ENCODE measurements at places on chromosomes 5 and 9.

DNA sequence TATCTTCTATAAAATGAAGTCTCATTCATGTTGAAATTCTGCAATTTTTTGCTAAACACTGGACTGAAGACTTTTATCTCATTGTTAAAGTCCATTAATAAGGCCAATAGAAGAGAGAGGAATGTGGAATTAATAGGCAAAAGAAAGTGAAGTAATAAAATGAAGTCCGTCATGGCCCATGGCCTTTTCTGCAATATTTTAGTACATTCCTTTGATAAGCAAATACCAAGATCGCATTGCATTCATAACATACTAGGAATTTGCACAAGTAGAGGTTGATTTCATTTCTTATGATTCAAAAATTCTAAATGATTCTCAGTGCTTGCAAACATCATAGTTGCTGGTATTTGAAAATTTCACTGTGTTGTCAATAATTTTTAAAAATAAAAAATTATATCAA is 664.0 kb downstream of the NR2F1-AS1 start:
- no peak for DNase-seq

GRCh38 chr5:124932791-124933600 is 186.6 kb upstream of the ZNF608 start:
- no peak for DNase-seq

DNA sequence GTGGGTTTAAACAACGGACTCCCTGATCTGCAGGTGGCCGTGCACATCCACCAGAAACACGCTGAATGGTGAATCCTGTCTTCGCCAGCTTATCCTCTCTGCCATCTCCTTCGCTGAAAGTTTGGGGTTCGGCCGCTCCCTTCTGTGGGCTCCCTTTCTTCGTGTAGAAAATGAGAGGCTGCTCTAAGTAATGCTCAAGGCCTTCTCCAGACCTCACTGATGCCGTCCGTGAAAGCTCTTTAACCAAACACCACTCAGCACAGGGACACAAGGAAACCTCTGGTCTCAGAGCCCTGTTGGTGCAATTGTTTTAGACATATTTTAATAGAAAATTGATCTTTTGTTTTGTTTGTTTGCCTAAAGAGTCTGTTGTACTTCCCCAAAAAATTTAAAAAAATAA is 596.5 kb downstream of the IRX1 start:
- no peak for DNase-seq

GRCh38 chr5:160969645-160970044 is 117.6 kb upstream of the ATP10B start:
- no peak for DNase-seq

DNA sequence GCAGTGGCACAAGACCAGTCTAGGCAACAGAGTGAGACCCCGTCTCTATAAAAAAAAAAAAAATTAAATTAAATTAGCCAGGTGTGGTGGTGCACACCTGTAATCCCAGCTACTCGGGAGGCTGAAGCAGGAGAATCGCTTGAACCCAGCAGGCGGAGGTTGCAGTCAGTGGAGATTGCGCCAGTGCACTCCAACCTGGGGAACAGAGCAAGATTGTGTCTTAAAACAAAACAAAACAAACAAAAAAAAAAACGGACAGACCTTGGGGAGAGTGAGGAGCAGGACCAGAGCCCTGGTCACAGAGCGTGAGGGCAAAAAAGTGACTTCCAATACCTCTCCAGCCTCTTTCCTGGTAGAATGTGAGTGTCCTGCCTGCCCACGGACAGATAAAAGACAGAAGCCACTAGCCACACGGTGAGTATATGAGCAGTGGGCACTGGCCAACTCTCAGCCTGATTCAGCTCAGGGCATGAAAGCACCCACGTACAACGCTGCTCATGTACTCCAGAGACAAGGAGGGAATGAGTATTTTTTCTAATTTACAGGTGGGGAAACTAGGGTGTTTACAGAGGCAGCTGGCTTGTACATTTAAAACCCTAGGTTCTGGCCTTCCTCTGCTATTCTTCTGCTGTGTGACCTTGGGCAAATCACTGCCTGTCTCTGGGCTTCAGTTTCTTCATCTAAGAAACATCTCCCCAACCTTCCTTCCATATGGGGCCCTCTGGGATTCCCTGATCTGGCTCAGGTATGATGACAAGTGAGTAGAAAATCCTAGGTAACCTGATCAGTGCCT is 1.8 kb downstream of the OLFML2A start:
- no peak for DNase-seq

DNA sequence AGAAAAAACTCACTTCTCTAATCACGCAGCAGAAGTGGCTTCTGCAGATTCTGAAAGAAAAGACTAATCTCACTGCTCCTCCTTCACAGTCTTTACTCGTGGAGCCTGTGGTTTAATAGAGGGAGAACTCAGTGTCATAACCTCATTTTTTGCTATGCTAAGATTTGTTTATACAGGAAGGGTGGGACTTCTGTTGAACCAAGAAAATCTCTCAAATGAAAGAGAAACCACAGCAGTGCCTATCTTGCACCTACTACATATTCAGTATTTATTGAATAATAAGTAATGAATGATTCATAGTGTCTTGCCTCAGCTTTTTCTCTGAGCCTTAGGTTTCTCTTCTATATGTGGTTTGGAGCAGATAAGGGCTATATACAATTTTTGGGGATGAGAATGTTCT is 136.1 kb upstream of the DMAC1 start:
- DNase-seq = no peak

- no peak for DNase-seq
These were observed 92.2 kb upstream of the ADAMTS19 start for GRCh38 chr5:129367883-129368282.

DNA sequence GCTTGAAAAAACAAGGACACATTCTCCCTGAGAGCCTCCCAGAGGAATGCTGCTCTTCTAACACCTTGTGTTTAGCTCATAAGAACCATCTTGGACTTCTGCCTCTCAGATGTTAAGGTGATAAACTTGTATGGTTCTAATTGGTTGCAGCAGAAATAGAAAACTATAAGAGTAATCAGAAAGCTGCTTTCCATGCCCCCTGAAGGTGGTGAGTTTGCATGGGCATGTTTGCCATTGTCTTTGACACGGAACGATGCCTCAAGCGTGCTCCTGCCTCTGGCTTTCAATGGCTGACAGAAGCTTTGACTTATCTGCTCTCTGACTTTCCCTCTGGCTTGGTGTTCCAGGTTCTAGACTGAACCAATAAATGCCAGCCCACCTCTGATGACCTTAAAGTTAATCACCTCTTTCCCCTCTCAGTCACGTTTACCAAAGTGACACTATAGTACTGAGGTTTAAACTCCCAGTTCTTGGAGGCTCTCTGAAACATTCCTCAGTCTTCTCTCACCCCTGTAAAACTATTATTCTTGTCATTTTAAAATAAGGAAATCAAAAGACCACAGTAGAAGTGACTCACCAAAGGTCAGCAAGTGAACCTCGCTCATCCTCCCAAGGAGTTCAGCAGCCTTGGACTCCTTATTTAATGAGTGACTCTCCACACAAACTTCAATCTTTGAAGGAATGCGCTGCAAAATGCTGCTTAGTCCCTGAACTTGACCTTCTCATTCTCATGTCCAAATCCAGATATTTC is 103.6 kb downstream of the PIK3R1 start:
- DNase-seq = no peak

DNA sequence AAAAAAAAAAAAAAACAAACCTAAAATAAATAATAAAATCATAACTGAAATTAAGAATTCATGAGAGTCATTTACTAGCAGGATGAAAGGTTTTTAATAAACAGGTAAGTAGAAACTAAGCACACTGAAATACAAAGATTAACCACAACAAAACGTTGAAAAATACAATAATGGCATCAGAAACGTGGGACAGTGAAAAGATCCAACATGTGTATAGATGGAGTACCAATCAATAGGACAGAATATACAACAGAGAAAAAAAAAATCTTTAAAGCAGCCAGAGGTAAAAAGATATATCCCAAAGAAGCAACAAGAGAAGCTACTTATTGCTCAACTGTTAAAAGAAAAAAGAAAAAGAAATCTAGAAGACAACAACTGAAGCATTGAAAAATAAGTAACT is 75.2 kb downstream of the RICTOR start:
- no peak for DNase-seq

All from brain pericyte (primary cell).